AG04449 (cell line): ENCODE measurements at places on chromosomes 11 and 22.

- DNase-seq: no peak
Observed at GRCh38 chr22:17742527-17742902, 31.8 kb downstream of the BID start.

- no peak for DNase-seq
Observed at GRCh38 chr11:12914400-12914912, 94.7 kb upstream of the RASSF10 start.

DNA sequence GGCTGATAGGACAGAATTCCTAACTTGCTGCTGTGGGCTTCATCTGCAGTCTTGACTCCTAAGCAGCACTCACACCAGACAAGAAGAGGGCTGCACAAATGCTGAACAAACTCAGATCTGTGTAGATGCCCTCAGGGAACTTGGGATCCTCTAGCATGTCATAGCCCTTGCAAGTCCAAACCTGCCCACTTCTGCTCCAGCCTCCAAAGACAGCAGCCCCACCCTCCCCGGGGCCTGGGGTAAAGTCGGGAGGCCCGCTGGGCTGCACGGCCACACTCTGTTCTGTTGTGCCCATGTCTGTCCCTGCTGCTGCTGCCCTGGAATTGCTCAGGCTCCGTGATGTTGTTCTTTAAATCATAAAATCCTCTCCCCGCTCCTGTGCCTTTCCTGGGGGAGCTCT lies 28.3 kb downstream of the DRD2 start:
- DNase-seq: no peak

GRCh38 chr22:50190941-50191741 lies 5.4 kb downstream of the TRABD start:
- DNase-seq: no peak

DNA sequence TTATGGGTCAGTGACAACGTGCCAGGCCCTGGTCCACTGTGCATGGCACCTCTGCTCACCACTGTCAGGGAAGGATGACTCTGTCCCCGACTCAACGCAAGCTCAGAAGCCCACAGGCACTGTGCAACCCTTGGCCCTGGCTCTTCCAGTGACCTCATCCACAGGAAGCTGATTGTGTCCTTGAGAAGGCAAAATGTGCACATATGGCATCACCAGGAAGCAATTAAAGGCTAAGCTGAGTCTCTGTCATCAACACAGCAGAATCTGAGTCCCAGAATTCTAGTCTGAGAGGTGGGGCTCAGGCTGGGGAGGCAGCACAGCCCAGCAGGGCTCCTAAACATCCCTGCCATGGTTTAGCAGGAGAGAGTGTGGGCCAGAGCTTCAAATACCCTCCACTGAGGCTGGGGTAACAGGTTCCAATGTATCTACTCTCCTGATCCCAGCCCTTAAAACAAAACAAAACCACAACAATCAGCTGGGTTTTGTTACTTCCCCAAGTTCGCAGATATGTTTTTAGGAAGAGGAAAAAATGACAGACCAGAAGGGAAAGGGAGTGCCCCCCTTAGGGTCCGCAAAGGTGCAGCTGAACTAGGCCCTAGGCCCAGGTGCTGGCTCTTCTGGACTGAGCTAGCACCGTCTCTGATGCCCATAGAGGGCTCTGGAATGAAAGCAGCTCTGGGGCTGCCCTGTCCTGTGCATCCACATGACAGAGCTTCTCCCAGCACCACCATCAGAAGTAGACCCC lies 33.5 kb upstream of the GNAZ start:
- peak; percentile 7 for DNase-seq
